Chondrocyte (in vitro differentiated cells): ENCODE measurements at places on chromosomes 3 and 15. TPM values are rescaled to one million over a fixed set of nuclear protein-coding genes. Genes with fewer than 3 reads are reported as not detected.

Gene ZNF774
- 3.2 to 4.8 TPM (median 3.3 TPM) in 3 replicates for total RNA-seq

DNA sequence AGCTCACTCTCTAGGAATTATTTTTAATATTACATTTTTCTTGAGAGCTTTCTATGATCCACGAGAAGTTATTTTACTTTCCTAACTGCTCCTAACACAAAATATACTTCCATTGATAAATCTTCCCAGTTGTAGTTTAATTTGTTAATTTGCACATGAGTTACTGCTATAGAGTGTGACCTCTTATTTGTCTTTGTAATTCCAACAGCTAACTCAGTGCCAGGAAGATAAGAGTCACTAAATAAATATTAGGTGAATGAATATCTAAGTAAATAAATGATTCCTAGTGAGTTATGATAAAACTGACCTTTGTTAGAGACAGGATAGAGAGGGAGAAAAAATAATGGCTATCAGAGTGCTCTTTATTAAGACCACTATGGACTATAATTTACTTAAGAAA is 319.9 kb downstream of the NAALADL2 start:
- DNase-seq: no peak
- no peaks in the 10 kb centered on the region for H3K36me3 ChIP-seq
- no peak overlapping the region for H3K27ac ChIP-seq

- H3K27ac ChIP-seq: no peak overlapping the region
- no peak overlapping the region for H3K4me3 ChIP-seq
- peaks cover 4% of the 10 kb centered on the region for H3K4me1 ChIP-seq
- no peak for DNase-seq
- no peaks in the 10 kb centered on the region for H3K36me3 ChIP-seq
These were observed 485.4 kb downstream of the CNTN6 start for GRCh38 chr3:1578124-1578806.

- no peaks in the 10 kb centered on the region for H3K4me1 ChIP-seq
- H3K27ac ChIP-seq: no peak overlapping the region
- DNase-seq: no peak
- no peaks in the 10 kb centered on the region for H3K36me3 ChIP-seq
- peaks cover 7% of the 10 kb centered on the region for H3K27me3 ChIP-seq
These were observed 205.2 kb upstream of the LMCD1 start for GRCh38 chr3:8296461-8296860.

GRCh38 chr3:37986479-37987314 is 3.9 kb upstream of the VILL start:
- peaks cover 6% of the 10 kb centered on the region for H3K36me3 ChIP-seq
- peak; percentile 58 for DNase-seq
- no peak overlapping the region for H3K27ac ChIP-seq
- H3K27me3 ChIP-seq: no peaks in the 10 kb centered on the region
